Stimulated activated memory B cell treated with anti-CD40 and anti-IgM and Interleukin-4, amounts not matched to agents 10 μg/mL and 1 μg/mL and 100 μg/mL, for 72 hours (primary cell): ENCODE measurements at places on chromosomes 12 and 14.

DNA sequence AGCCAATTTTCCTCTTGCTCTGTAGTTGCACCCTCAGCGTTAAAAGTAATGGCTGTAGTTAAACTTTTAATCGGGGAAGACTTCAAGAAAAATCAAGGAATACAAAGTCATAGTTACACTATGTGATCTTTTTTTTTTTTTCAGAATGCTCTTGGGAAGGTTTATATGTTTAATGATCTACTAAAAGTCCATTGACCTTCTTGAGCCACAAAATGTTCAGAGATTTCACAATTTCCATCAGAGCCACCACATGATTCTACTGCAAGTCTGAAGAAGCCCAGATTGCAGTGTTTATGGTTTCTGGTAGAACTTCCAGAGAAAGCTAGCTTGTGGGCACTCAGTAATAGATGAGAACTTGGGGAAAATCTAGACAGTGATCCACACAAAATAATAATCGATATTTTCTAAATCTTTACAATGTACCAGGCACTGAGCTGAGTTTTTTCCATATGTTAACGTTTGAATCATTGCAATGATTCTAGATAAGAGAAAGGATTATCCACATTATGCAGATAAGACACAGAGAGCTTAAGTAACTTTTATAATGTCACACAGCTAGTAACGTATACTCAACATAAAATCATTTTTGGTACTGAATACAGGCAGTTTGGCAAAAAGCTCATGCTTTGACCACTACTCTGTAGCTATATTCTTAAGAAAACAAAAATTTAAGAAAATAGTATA is 38.3 kb downstream of the GYS2 start:
- ATAC-seq: no peak

- ATAC-seq: no peak
Observed at GRCh38 chr12:57779736-57780135, 2.9 kb upstream of the TSFM start.

GRCh38 chr12:25797386-25797785 is 161.1 kb upstream of the RASSF8 start:
- ATAC-seq: no peak

DNA sequence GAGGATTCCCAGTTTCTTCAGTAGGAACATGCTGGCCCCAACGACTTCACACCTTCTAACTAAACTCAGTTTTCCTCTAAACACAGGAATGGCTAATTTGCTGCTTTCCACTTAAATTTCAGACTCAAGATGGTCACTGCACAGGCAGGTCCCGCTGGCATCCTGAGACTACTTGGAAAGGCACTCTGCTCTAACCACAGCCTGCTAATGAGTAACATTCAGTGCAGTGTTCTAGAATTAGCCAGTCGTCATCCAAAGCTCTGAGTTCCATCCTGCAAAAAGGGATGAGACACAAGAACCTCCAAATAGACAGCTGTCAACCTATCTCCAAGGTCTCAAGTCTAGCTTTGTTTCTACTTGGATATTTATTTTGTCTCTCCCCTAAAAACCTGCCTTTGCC is 6.0 kb downstream of the CCDC92 start:
- no peak for ATAC-seq

DNA sequence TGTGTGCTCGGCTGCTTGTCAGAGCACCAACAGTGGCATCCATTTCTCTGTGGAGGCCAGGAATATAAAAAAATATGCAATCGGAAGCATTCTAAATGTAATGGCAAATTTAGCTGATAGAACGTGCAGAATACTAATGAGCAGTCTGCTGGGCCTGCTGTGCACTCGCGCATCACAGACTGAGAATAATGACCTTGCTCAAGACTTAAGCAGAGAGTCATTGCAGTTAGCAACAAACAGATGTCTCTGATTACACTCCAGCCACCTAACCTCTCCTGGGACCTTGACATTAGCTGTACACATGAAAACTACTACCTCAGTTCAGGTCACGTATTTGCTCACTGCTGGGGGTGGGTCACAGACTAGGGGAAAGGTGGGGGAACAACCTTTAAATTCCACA is 269.2 kb upstream of the DAAM1 start:
- no peak for ATAC-seq

GRCh38 chr12:3833670-3834310 is 39.4 kb downstream of the PARP11 start:
- no peak for ATAC-seq

GRCh38 chr14:51993285-51993920 is 4.1 kb downstream of the RTRAF start:
- ATAC-seq: no peak

- ATAC-seq: no peak
Observed at GRCh38 chr14:97217111-97217885, 420.1 kb downstream of the VRK1 start.

DNA sequence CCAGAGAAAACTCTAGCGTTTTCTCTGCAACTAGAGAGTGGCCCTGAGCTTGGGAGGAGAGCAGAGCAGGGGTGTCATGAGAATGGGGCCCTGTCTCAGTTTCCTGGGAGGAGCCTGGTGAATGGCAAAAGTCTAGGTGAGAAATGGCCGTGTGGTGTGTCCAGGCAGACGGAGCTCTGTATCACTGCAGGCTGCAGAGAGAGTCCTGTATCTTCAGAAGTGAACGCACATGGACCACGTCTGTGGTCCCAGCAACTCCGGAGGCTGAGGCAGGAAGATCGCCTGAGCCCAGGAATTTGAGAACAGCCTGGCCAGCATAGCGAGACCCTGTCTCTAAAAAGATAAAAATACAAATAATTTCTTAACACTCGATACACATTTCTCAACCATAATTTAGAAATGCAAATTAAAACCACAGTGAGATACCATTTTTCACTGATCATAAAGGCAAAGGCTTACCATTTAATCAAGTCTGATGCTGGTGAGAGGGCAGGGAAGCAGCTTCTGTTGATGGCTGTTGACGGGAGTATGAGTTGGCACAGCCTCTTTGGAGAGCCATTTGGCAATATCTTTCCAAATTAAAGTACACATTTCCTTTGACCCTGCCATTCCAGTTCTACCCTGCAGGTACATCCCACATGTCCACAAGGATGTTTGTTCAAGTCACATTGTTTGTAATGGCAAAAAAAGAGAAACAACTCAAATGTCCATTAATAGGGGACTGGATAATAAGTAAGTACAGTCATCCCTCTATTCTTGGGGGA is 51.0 kb downstream of the NFKBIA start:
- no peak for ATAC-seq

GRCh38 chr12:57816001-57816854 is 2.3 kb downstream of the AVIL start:
- ATAC-seq: no peak

- ATAC-seq: no peak
Observed at GRCh38 chr12:126196263-126196662, 1131.0 kb downstream of the AACS start.

- no peak for ATAC-seq
Observed at GRCh38 chr14:61463664-61464285, 142.4 kb downstream of the PRKCH start.

DNA sequence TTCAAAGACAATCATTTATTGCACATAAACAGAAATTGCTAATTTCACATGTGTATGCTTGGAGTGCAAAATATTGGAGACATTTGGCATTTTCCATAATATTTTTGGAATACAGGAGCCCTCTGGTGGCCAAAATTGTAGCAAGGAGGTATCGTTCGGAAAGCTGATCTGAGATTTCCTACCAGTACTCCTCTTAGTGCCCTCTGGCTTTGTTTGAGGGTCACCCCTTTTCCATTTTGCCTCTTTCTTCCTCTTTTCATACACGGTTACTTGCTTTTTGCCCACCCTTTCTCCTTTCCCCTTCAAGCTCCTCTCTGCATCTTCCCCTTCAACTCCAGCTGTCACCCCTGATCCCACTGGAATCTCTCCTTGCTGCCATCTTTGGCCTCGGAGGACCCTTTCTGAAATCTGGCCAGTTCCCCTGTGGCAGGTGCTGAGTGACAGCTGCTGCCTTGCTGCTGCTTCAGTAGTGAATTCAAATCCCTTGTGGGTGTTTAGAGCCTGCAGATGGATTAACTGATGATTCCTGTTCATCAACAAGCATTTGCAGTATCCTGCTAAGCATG is 164.6 kb upstream of the PARP11 start:
- ATAC-seq: no peak

DNA sequence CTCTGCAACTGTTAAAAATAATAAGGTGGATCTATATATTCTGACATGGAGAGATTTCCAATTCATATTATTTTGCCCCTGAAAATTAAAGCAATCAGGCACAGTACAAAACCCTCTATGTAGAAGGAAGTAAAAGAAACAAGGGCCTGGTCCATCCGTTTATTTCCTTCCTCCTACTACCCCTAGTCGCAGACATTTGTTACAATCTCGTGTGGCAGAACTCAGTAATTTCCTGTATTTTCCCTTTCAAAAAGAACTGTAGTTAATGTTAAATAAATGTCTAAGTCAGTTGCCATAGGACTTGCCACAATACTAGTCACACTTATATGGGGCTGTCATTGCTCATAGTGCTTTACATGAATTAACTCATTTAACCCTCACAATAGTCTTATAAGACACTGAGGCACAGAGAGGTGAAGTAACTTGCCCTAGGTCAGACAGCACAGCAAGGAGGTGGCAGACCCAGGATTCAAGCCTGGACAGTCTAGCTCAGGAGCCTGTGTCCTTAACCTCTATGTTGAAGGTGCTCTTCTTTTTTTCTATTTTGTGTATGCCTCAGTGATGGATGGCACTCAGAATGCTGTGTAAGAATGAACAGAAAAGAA is 24.2 kb downstream of the NINJ2 start:
- no peak for ATAC-seq

GRCh38 chr12:79143803-79144202 is 279.2 kb downstream of the SYT1 start:
- no peak for ATAC-seq

DNA sequence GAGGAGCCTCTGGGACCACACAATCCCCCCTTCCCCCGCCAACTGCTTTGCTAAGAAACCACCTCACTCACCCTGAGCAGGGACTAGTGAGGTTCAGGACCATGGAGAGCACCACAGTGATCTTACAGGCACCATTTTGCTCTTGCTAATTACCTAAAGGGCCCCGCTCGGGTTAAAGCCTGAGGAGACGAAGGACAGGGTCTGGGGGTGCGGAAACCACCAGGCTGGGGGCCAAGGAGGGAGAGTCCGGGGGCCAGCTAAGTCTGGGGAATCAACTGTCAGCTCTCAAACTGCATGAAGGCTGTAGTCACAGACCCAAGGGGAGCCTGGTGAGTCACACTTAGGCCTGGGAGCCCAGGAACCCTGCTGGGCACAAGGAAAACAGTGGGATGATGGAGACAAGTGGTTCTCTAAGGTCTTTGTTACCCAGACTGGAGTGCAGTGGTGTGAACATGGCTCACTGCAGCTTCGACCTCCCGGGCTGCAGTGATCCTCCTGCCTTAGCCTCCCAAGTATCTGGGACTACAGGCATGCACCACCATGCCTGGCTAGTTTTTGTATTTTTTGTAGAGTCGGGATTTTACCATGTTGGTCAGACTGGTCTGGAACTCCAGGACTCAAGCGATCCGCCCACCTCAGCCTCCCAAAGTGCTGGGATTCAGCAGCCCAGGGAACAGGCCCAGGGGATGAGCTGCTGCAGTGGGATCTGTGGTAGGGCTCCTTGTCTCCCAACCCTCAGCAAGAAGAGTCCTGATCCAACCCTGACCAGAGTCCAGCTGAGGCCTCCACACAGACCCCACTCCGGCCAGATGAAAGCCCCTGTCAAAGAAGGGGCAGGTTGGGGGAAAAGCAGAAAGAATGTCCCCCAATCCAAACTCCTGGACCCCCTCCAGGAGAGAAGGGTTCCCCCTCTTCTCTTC is 98.8 kb downstream of the CALM1 start:
- peak; percentile 13 for ATAC-seq

DNA sequence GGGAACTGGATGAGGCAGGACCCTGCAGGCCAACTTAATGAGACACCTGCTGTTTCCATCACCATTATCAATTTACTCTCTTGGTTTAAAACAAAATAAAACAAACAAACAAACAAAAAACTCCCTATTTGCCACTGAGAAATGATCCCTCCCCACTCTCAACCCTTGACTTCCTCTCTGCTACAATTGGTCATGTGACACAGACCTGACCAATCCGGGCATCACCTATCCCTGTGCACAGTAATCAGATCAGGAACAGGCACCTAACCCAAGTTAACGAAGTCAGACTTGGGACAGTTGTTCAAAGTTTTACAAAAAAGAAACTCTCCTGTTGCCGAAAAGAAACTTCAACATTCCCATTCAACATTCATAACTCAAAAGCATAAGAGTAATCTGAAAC is 58.4 kb downstream of the NELL2 start:
- ATAC-seq: no peak

GRCh38 chr14:95392841-95393240 is 73.1 kb upstream of the CLMN start:
- ATAC-seq: no peak

DNA sequence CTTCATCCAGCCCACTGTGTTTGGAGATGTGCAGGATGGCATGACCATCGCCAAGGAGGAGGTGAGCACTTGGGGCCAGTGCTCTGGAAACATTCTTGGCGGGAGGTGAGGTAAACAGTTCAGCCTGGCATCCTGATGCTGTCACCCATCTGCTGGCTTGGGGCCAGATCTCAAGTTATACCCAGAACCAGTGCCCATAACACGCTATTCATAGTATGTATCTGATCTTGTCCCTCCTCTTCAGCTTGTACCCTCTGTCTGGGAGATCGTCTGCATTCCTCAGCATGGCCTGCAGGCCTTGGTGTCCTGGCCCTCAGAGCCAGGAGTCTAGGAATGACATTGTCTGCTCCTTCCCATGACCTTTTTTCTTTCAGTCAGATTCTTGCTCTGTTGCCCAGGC is 31.4 kb downstream of the ALDH2 start:
- no peak for ATAC-seq

- ATAC-seq: no peak
Observed at GRCh38 chr12:121025442-121026226, 9.3 kb upstream of the C12orf43 start.

- ATAC-seq: no peak
Observed at GRCh38 chr12:49471557-49471956, 67.3 kb upstream of the KCNH3 start.

GRCh38 chr14:21825149-21825743 is 151.6 kb upstream of the OR4E1 start:
- ATAC-seq: peak; percentile 45

DNA sequence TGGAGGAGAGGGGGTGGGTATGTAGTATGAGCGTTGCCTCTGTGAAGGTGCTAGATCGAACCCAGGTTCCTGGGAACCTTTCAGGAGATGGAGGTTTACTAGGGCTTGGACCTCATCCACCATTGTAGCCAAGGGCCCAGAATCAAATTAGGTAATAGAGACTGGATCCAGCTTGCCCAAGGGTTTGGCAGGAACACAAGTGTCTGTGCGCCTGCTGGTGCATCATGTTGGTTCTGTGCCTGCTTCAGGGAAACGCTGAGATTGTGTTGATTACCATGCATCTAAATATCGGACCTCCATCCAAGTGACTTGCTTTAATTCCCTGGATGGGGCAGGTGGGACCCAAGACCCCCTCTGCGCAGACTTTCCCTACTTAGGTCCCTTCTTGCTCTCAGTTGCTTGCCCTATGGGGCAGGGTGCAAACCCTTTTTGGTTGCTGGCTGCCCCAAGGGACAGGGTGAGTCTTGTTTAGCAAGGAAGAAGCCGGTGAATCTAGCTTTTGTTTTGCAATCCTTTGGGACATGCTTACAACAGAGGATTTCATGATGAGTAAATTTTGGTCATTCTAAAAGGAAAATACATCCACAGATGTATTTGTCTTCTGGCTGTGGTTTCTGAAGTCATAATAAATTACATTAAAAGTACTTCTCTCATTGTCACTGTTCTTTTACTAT is 189.8 kb upstream of the PRICKLE1 start:
- ATAC-seq: no peak
